AG10803 (cell line): ENCODE measurements at places on chromosomes 2 and 18.
A peak's percentile ranks its signal among the peaks of the same experiment; 100 is the strongest.

- DNase-seq, result no peak
Measured at GRCh38 chr2:241020201-241020600, 21.8 kb downstream of the SNED1 start.

GRCh38 chr2:109711230-109712122 lies 82.6 kb upstream of the RGPD5 start:
- DNase-seq, result no peak

- DNase-seq, result no peak
Measured at GRCh38 chr2:16057661-16058060, 117.3 kb downstream of the MYCN start.

GRCh38 chr2:45769056-45769455 lies 117.6 kb downstream of the PRKCE start:
- DNase-seq, result no peak

GRCh38 chr2:128091726-128092080 lies 703 bp downstream of the UGGT1 start:
- peak; percentile 3 for DNase-seq

GRCh38 chr18:8797206-8797605 lies 91.8 kb downstream of the MTCL1 start:
- DNase-seq, result no peak

DNA sequence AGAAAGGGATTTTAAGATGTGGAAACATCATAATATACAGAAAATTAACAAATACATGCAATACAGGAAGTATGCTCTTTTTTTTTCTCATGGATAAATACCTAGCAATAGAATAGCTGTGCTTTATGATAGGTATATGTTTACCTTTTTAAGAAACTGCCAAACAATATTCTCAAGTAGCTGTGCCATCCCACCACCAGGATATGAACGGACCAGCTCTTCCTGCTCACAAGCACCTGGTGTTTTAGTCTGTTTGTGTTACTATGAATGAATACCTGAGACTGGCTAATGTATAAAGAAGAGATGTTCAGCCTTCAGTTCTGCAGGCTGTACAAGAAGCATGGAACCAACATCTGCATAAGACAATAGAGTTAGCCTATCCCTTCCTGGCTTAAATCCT lies 19.9 kb upstream of the UGT1A8 start:
- no peak for DNase-seq

DNA sequence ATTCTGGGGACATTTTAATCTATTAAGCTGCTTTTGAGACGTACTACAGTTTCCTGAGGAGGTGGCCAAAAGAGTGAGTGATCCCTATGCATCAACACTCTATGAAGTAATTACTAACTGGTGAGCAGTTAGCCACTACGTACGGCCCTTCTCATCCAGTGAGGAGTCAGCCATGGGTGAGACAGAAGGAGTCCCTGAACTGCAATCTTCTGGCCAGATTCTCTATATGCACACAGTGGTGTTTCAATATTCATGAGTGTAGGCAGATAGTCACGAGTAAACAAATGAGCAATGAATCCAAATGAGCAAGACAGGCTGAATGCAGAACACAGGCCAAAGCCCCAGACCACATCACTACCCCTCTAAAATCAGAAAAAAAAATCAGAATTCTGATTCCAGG lies 29.8 kb upstream of the TMEM214 start:
- DNase-seq, result no peak

- no peak for DNase-seq
Measured at GRCh38 chr2:136422512-136422911, 304.6 kb upstream of the CXCR4 start.

- DNase-seq, result no peak
Measured at GRCh38 chr2:11499081-11499743, 33.3 kb upstream of the E2F6 start.

DNA sequence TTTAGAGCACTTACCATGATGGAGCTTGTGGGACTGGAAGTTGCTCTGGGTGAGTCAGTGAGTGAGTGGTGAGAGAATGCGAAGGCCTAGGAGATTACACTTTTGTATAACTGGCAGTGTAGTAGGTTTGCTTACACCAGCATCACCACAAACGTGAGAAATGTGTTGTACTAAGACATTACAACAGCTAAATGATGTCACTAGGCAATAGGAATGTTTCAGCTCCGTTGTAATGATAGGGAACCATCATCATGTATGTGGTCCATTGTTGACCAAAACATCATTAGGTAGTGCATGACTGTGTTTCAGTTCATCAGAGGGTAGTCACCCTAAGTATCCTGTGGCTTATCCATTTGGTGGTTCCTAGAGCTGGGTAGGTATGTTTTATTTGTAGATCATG lies 11.9 kb downstream of the ZNF407 start:
- DNase-seq, result peak; percentile 76

GRCh38 chr18:69400253-69400975 lies at the start of gene DOK6:
DOK6 (plus strand) TSS chr18:69400888.
- peak; percentile 55 for DNase-seq

DNA sequence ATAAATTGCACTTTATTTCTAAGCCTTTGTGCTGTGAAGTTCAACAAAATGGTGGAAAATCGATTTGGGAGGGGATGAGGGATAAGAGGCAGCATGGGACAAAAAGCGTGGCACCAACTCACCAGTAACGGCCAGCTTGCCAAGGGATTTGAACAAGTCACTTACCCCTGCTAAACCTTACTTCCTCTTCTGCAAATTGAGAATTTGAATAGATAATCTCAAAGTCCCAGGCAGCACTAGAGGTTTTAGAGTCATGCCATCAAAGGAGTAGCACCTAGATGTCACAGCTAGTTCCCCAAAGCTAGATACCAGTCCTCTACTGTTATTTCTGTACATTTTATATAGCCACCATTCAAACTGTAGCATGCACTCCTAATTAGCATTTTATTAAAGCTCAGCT lies 83.7 kb upstream of the VRK2 start:
- DNase-seq, result no peak

GRCh38 chr18:75462178-75462832 lies 34.8 kb upstream of the SMIM21 start:
- DNase-seq, result no peak

DNA sequence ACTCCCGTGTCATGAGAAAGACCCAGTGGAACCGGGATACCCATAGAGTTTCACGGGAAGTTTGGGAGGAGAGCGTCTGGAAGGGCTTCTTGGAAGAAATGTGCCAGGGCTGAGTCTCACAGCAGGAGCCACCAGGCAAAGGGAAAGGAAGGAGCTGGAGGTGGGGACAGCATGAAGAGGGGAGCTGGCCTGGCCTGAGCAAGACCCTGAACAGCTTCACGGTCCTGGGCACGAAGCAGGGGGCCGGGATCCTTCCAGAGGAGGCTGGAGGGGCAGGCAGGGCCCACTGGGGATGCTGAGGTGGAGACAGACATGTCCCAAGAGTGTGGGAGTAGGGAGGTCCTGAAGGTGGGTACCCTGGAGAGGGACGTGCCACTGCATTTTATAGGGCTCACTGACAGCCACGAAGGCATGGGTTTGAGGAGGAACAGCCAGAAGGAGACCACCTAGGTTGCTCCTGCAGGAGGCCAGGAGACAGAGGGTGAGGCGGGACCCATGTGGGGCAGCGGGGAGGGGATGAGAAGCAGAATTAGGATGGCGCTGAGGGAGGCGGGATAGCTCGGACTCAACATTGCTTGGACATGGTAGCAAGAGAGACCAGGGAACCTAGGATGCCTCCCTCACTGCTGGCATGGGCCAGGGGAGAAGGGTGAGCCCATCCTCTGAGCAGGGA lies 168.1 kb upstream of the ID2 start:
- no peak for DNase-seq

GRCh38 chr2:226466124-226466523 lies 333.5 kb downstream of the IRS1 start:
- no peak for DNase-seq

DNA sequence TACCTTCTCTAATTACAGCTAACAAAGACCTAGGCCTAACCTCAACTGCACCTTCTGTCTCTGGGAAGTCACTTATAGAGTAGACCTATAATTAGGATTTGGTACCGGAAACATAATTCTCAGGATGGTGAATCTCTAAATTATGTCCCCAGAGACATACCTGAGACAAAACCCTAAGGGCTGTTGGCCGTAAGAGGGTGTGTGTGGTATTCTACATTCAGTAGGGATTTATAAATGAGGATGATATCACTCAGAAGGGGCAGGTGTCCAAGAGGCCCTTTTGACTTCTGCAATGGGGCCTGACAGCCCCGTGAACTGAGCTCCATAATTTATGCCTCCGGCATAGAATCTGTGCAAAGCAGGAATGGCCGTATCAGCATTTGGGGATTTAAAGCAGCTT lies 13.5 kb upstream of the DARS1 start:
- DNase-seq, result no peak

GRCh38 chr2:49426996-49427395 lies 272.7 kb upstream of the FSHR start:
- no peak for DNase-seq

DNA sequence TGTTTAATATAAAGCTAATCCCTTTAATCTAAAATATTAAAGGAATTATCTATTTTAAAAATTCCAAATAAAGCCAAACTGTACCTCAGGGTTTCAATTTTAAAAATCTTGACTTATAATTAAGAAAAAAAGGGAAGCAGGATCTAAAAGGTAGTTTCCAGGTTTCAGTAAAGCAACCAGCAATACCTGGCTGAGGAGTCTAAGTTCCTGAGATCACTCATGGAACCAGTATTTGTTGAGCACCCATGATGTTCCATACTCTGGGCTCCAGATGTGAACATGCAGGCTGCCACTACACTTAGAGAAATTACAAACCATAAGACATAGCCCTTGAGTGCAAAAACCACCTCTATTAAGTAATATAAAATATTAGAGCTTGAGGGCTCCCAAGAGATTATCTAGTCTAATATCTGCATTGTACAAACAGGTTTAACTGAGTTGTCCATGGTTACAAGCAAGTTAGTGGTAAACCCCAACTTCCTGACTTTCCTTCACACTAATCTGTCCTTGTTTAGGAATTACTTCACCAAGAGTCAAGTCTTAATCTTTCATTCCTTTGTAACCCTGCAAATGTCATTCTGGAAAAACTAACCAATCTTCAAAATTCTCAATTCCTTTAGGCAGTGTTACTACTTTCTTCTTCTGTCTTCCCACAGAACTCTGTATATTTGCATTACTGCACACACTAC lies 49.2 kb downstream of the CLASP1 start:
- peak; percentile 20 for DNase-seq

GRCh38 chr2:143594745-143595144 lies 465.5 kb downstream of the ARHGAP15 start:
- no peak for DNase-seq

- DNase-seq, result no peak
Measured at GRCh38 chr2:103823847-103824246, 1030.1 kb upstream of the POU3F3 start.

- DNase-seq, result no peak
Measured at GRCh38 chr2:37173741-37174140, 14.7 kb downstream of the SULT6B1 start.

DNA sequence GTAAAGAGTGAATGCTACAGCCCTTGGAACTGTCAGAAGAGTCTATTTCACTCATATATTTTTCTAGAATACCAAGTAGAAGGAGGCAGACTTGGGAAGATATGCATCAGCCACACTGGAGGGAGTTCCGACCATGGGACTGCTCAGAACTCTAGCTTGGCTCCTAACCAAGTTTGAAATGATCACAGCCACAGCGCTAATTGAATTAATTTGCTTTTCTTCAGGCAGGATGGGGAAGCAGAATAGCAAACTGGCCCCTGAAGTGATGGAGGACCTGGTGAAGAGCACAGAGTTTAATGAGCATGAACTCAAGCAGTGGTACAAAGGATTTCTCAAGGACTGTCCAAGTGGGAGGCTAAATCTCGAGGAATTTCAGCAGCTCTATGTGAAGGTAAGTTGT lies 51.4 kb downstream of the VSNL1 start:
- DNase-seq, result no peak

DNA sequence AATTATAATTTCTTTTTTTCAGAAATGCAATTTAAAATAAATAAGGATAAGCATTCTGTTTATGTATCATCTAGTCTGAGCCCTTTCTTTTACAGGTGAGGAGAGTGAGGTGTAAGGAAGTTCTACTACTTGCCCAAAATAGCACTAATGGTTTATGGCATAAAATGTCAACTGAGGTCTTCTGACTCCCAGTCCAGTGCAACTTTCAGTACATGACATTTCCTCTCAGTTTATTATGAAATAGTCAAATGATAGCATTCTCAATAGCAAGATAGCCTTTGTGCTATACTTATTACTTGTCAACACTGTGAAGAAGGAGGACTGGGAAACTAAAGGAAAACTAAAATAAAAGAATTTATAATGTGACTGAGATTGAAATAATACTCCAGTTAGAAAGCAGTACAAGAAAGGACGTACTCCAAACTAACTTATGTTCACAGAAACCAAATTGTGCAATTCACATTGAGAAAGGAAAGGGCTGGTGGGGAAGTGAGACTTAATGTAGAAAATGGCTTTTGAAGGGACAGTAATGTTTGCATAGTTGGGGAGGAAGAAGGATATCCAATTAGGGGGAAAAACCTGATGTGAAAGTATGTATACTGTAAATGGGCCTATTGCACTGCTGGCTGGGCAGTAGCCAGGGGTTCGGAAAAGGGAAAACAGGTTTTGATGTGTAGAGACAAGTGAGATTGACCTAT lies 166.7 kb upstream of the ZEB2 start:
- no peak for DNase-seq

GRCh38 chr2:100143286-100143685 lies 896 bp upstream of the AFF3 start:
- DNase-seq, result no peak

DNA sequence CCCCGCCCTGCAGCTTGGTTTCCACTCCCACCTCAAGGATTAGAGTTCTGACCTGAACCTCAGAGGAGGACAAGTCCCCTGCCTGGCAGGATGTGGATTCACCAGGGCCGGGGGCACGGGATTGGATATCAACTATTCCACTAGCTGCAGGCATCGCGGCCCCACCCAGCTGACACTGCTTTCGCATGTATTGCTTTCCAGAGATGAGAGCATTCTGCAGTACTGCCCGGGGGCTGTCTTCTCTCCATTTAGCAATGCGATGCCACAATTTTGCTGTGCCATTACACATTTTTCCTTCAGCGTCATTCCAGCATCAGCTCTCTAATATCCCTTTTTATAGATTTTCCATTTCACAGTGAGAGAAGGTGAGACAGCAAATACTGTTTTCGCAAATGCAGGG lies 42.0 kb downstream of the CTIF start:
- peak; percentile 34 for DNase-seq

DNA sequence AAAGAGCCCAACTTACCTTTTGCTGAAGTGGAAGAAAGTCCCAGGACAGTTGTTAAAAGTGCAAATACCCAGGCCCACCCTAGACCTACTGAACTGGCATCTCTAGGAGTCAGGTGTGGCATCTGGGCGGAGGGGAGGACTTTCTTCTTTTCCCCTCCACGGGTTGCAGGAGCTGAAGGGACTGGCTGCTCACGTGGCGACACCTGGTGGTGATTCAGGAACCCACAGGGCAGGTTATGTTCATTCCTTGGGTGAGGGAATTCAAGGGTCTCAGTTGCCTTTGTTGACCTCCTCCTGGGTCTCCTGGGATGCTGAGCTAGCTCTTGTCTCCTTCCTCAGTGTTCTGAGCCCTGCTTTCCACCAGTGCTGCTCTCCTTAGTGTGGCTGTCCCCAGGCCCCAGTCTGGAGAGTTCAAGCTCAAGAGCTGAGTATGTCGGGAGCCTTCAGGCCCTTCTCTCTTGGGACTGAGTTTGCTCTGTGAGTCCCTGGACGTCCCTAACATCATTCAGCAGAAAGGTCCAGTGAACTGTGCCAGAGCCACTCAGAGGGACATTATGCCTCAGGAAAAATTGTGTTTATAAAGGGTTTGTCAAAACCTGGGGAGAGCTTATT lies 56.9 kb downstream of the DYSF start:
- peak; percentile 49 for DNase-seq
